Liver (tissue), 10 donors: ENCODE measurements at places on chromosomes 13 and 19.

DNA sequence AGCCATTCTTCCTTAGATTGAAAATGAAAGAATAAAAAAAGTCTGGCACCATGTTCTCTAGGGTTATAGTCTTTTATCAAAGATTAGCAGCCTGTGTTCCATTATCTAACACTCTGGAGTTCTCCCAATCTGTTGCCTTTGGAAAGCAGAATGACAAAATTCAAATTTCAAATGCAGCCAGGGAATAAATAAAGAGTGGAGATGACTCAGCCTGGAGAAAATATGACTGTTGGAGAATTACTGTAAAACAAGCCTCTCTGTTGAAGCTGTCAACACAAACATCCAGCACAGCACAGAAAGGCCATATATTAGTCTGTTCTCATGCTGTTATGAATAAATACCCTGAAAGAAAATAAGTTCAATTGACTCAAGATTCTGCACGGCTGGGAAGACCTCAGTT lies 650.5 kb upstream of the SLC10A2 start:
- no peak for DNase-seq

GRCh38 chr13:50692396-50692915 lies 151.0 kb downstream of the DLEU7 start:
- DNase-seq: no peak

DNA sequence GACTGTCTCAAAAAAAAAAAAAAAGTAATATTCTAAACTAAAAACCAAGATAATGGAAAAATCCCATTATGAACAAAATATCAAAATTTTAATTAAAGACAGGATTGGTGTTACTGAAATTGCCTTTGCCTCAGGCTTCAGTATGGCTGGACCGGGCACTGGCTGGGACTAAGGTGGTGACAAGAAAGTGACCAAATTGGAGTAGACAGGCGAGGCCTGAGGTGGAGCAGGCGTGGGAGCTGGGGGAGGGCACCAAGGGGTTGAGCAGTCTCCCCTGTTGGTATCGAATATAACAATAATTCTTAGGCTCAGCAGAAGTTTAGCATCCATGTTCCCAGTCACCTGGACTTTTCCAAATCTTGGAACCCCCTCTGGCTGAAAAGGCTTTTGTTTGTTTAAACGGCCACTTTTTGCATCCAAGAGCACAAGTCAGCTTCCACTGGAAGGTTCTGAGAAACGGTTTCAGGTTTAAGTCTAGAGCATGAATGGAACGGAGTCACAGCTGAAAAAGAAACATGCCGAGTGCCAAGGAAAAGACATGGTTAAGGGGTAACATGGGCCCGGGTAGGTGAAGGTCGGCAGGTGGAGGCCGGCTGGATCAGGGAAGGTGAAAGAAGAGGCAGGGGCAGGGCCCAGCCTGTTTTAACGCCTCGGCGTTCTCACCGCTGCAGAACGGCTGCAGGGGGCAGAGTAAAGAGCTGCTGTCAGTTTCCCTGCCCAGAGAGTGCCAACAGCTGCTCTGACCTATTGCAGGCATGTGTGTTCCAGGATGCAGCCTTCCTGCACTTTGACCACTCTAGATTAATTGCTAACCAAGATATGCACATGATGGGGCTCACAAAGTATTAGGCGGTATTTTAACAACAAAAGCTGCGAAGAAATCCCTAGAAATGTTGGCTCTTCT lies 104.4 kb downstream of the TM9SF2 start:
- DNase-seq: peak; percentile 68

GRCh38 chr13:74562381-74562780 lies 428.2 kb upstream of the KLF12 start:
- no peak for DNase-seq

- no peak for DNase-seq
Measured at GRCh38 chr13:59374691-59375090, 789.0 kb downstream of the DIAPH3 start.

- DNase-seq: no peak
Measured at GRCh38 chr13:111952814-111953213, 114.1 kb upstream of the SOX1 start.

GRCh38 chr19:56350416-56351045 lies 35.9 kb upstream of the ZSCAN5A start:
- peak; percentile 52 for DNase-seq

- DNase-seq: no peak
Measured at GRCh38 chr19:29873801-29874575, 62.2 kb downstream of the CCNE1 start.

GRCh38 chr13:27131906-27132305 lies 39.7 kb downstream of the USP12 start:
- DNase-seq: no peak

DNA sequence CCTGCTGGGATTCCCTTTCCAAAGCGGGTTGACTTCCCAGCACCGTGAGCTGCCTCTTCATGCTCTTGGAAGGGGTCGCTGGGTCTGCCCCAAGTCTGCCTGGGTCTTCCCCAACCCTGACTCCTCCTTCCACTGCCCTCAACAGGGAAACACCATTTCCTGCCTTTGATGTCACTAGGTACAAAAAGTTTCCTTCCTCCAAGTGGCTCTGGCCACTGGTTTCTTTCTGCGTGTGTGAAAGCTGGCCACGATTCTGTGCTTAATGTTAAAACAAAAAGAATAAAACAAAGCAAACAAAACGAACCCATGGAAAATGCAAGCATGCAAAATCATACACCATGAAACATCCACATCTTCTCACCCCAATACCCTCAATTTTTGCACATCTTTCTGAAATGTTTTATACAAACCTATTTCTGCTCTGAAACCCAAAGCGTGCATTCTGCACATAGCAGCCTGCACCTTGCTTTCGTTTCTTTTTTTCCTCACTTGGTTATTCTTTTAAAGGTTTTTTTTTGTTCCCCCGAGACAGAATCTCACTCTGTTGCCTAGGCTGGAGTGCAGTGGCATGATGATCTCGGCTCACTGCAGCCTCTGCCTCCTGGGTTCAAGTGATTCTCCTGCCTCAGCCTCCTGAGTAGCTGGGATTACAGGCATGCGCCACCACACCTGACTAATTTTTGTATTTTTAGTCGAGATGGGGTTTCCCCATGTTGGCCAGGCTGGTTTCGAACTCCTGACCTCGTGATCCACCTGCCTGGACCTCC lies 12.5 kb upstream of the TNFSF9 start:
- DNase-seq: no peak

GRCh38 chr13:109370496-109370895 lies 415.9 kb downstream of the IRS2 start:
- no peak for DNase-seq

DNA sequence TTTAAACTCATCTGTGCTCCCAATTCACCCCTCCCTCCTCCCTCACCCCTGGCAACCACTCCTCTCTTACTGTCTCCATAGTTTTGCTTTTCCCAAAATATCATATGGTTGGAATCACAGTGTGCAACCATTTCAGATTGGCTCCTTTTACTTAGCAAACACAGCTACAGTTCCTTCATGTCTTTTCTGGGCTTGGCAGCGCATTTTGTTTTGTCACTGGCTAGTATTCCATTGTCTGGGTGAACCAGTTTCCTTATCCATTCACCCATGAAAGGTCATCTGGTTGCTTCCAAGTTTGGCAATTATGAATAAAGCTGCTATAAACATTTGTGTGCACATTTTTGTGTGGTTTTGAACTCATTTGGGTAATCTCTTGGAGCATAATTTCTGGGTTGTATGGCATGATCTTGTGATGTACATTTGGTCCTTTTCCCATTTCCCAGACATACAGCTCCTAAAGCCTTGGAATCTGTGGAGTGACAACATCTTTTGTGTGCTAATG lies 23.9 kb upstream of the GAS6 start:
- no peak for DNase-seq

DNA sequence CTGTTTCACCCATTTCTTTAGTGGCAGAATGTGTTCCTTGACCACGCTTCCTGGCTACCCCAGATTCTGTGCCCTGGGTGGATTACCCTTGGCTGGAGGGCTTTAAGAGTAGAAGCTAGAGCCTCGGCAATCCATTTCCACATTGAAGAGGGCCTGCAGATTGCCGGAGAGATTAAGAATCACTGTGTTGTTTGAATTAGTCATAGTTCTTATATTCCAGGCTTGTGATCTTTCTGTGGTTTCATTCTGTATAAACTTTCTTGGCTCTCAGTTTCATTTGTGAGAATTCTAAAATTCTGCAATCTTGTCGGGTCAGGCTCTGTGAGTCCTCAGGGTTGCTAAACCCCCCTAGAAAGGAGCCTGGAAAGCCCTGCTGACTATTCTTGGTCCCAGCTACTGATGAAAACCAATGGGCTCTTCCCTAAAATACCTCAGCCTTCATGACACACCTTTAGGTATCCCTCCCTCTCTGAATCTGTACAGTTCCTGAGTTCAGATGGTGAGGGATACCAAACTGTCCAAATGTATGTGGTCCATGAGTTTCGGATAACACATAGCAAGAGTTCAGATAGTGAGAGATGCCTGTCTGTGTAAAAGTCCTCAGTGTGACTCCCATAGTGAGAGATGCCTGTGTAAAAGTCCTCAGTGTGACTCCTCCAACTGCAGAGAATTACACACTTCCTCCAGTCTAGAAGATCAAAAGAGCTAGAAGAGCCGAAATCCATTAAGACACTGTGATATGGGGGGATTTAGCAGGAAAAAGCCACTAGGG lies 4.3 kb downstream of the PHF11 start:
- no peak for DNase-seq

DNA sequence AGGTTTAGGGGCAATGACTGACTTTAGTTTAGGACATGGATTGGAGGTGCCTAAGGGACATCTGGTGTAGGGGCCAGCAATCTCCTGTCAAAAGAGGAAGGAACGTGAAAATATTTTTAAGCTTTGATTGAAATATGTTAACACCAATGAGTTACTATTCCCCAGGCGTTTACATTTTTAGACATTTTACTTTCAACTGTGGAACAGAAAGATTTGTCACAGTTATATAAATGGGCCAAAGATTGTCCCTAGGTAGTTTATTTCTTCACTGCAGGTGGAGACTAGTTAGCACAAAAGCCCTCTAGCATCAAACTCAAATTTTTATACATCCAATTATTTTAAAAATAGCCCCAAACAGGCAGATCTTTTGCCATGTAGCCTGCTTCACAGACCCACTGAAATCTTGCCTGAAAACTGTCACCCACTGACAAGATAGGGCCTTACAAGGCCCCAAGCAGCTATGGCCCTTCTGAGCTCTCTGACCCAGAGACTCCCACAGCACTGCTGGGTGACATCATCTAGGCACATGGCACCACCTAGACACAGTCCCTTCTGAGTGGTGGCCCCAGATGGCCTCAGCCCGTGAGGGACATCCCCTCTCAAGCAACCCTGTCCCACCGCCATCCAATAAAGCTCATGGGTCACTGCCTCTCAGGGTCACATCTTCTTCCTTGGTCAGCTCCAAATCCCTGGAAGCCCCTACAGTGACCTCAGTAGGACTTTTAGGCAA lies 64.8 kb upstream of the DOCK9 start:
- no peak for DNase-seq

DNA sequence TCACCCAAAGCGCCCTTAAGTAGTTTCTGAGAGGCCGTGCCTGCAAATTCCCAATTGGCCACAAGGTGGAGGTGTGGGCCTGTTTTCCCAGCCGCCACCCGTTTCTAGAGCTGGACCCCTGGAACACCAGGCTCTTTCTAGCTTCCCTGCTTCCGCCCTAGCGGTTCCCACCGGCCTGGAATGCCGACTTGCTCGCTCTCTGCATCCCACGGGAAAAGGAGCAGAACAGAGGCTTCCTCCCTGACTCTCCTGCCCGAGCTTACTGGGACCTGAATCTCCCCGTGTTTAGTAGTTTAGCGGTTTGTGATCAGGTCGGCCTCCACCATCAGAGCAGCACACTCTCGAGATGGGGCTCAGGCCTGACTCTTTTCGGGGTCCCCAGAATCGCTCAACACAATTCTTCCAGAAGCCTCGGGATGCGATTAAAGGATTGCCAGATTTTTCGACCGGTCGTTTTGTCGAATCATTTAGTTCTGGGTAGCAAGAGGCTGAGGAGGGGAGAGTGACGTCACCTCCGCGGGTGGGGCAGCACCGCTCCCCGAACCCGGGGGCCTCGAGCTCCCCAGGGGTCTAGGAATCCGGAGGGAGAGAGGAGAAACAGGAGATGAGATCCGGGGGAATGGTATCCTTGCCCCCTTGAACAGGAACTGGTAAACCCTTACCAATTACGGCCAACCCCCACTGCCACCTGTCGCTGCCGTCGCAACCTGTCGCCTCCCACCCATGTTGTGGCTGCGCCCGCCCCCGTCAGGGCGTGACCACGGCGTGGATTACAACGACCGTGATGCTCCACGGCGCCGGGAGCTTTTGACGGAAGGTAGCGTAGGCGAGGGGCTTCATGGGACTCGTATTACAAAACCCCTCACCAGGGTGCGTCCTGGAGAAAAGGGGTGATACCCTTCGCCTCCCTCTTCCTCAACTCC lies 8.0 kb downstream of the NAPSA start:
- peak; percentile 82 for DNase-seq

DNA sequence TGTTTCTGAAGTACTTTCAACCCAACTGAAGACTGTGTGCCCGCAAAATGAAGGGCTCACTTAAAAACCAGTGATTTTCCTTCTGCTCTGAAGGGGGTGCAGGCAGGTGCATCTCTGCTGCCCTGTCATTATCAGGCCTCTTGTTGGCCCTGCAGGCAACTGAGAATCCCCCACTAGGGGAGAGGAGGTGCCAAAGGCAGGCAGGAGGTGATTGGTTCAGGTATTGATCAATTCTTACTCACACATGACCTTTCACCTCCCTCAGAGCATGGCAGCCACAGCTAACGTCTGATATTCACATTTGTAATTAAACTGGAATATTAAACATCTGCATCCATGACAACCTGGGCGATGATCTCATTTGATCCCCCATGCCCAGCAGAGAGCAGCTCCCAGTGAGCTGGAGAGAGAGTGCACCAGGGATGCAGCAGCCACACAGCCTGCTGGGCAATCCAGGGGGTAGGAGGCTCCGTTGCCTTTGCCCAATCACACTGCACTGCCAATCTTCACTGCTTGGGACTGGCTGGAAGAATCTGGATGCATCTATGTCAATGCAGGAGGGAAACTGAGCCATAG lies 267.9 kb upstream of the TSHZ3 start:
- DNase-seq: no peak

DNA sequence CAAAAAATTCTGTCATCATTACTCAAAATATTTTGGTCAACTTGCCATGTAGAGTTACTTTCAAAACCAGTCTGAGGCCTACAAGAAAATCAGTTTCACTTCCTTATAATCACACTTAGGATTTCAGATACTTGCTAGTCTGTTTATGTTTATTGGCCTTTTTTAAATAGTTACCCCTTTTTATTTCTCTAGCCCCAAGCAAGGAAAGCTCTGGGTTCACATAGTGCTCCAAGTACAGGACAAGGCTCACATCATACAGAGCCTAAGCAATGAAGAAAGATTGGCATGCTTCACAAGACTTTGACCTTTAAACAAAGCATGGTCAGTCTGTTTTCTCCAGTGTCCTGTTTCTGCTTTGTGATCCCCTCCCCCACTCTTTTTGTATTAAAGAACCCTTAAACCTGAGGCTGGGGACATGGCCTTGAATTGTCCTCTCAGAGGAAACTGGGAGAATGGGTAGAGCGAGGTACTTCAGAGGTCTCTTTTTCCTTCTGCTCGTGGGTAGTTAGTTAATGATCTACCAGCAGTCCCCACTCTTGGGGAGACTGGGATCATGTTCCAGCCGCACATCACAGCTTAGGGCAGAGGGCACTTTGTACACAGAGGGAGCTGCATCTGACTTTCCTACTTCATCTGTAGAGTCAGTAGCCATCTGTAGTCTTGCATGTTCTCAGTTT lies 30.7 kb downstream of the CEACAM1 start:
- DNase-seq: peak; percentile 43

GRCh38 chr13:50015258-50015657 lies at the start of gene KCNRG:
TSS of gene KCNRG (plus strand) at chr13:50015444. CDS start at chr13:50015494, 50 bp downstream.
- no peak for DNase-seq

- no peak for DNase-seq
Measured at GRCh38 chr19:30390356-30390988, 18.3 kb downstream of the ZNF536 start.
